ENCODE measurements at places on chromosomes 1 and 21.
A peak's percentile ranks its signal among the peaks of the same experiment; 100 is the strongest.

DNA sequence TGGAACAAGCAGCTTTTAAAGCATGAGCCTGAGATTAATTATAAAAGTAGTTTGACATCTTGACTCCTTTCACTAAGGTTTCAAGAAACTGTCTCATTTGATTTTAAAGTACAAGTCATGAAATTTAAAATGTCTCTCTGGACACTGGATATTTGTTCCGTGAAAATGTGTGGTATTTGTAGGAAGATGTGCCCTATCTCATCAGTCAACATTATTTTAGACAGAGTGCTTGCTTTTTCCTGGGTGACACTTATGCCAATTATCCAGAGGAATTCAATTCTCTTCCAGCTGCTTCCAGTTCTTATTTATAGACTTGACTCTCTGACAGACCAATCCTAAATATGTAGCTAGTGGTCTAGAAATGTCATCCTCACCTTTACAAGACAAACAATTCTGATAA is 300.4 kb downstream of the PLA2G4A start:
- no peak for DNase-seq

- DNase-seq = no peak
These were observed 15.9 kb downstream of the SYT2 start for GRCh38 chr1:202694314-202694713.

- no peak for DNase-seq
These were observed 873.5 kb downstream of the TTLL7 start for GRCh38 chr1:83125456-83125855.

GRCh38 chr1:145967288-145967687 is 2.8 kb downstream of the POLR3GL start:
- DNase-seq = no peak

- no peak for DNase-seq
These were observed 482.6 kb downstream of the TTLL7 start for GRCh38 chr1:83516369-83516768.

DNA sequence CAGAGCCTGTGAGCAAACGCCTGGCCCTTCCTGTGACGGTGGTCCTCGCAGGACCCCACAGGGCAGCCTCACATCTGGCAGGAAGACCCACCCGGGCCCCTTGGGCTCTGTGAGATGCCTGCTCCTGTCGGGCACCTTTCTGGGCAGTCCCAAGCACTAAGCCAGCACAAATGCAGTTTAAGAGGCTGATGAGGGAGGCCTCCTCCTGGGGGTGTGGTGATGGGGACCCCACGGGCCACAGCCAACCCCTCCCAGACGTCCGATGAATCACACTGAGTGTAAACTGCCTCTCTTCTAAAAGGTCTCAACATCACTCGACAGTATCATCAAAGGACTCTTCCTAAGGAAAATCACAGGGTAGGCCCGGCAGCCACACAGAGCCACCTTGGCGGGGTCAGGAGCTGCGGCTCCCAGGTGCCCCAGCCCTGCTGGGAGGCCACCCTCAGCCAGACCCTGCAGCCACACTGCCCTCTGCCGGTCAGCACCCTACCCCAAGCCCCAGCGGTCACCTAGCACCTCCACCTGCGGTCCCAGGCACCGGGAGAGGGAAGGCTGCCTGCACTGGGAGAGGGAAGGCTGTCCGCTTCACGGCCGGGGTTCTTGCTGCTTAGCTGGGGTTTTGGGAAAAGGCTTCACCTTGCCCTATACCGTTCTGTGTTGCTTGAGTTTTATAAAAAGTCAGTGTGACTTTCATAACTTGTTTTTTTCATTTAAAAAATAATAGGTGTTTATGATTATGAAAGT is 3.9 kb upstream of the PRKCZ start:
- peak; percentile 79 for DNase-seq

DNA sequence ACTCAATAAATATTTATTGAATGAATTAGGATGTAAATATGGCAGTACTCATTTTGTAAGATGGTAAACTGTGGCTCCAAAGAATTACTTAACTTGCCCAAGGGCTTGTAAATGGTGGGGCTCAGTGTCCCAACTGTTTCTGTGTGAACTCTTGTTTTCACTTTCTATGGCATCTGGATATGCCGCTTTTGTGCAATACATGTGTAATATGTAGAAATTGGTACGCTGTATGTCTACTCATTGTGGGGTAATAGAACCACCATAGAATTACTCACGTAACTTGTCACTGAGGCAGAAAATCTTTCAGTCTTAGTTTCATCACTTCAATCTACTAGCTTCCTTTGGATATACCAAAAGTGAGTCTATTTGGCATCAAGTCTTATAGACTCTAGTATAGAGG is 977 bp downstream of the PRPF3 start:
- peak; percentile 46 for DNase-seq
